Right hindlimb (tissue), 1 donor: ENCODE measurements at places on chromosomes 2 and 18.

DNA sequence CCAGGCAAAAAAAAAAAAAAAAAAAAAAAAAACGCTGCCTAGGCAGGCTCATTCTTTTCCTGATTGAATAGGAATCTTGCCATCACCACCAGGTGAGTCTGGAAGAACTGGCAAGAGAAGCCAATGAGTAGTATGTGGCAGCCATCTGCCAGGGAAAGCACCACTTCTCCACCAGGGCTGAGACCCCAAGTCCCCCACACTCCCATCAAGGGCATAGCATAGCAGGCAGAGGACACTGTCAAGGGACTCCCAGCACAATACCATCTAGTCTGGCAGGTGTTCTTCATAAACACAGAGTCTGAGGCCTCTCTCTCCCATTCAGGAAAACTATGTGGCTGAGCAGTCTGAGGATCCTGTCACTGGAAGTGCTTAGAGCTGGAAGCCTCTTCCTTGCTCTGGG, 538.1 kb upstream of the DSEL start:
- DNase-seq = no peak

GRCh38 chr18:32048507-32049091, 30.0 kb downstream of the RNF125 start:
- DNase-seq = no peak

GRCh38 chr2:150484006-150484405, 3.5 kb downstream of the RND3 start:
- no peak for DNase-seq

DNA sequence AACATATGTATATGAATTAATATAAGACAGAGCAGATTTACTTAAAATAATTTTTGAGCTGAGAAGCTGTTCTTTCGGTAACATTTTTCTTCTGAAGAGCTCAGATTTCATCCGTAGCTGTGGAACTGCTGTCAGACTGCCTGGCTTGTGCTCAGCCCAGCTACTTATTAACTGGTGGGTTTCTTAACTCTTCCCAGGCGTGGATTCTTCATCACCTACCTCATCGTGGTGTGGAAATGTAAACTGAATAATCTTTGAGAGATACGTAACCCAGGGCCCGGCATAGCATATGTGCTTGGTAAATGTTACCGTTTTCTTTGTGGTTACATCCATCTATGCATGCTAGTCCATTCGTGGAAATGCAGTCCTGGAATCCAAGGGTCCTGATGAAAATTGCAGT, 145.0 kb downstream of the MCFD2 start:
- DNase-seq = peak; percentile 49

DNA sequence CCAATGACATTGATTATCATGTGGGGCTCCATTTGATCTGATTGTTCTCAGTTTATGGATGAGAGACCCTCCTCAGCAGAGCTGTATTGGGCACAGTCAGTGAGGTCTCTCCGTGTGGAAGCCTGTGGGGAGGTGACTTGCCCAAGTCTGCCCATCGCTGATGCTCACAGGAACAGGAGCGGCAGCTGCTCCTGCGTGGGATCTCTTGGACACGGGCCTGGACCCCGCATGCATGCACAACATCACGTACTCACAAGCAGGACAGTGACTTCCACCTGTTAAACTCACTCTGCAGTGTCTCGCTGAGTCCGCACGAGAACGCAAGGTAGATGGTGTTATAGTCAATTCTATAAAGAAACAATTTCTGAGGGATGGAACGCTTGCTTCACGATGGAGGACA, 55.0 kb downstream of the KCNF1 start:
- no peak for DNase-seq

GRCh38 chr2:144927429-144927828, 407.5 kb upstream of the ZEB2 start:
- DNase-seq = no peak
